ENCODE measurements at places on chromosomes 4 and X.

- DNase-seq, result peak; percentile 8
Observed at GRCh38 chr4:13484749-13485221, 645 bp upstream of the RAB28 start.

GRCh38 chr4:74934016-74934831, 1.3 kb downstream of the PARM1 start:
- peak; percentile 64 for DNase-seq

DNA sequence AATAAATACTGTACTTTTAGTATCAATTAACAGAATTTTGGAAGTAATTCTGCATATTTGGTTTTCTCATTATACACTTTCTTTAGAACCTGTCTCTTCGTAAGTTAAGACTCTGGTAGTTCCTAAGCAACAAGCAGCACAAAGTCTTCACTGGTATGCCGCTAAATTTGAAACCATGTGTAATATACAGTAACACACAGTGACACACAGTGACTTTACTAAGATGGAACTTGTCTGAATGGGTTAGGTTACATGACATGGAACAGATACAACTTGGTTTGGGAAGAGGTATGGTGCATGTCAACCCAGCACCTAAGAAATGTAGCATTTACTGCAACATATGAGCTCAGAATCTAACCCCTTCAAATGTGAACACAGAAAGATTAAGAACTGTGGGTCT, 83.5 kb upstream of the PRSS48 start:
- no peak for DNase-seq

GRCh38 chr4:180253419-180253818, 1989.8 kb upstream of the TENM3 start:
- no peak for DNase-seq

- DNase-seq, result no peak
Observed at GRCh38 chr4:110975338-110975737, 352.5 kb upstream of the PITX2 start.

- no peak for DNase-seq
Observed at GRCh38 chrX:84162401-84162800, 25.6 kb downstream of the RPS6KA6 start.

Measured in SHP77 (cell line).